ENCODE measurements at places on chromosomes 12 and 14.

GRCh38 chr12:100553936-100554335 is 19.5 kb upstream of the GAS2L3 start:
- no peak for DNase-seq

DNA sequence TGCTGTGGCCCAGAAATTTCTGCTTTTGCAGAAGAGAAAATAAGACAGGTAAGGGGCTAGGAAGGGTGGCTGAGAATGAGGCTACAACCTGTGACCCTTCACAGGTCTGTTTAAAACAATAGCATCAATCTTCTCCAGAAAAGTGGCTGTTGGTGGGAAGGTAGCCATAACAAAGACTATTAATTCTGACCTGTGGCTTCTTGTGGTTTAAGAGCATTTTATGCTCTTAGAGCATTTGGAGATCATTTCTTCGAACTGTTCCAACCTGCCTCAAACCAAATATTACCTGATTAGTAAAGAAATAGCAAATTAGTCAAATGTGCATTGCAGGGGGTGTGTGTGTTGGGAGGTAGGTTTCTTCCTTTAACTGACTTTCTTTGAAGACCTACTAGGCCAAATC is 15.2 kb upstream of the TCP11L2 start:
- no peak for DNase-seq

- no peak for DNase-seq
Measured at GRCh38 chr12:110093631-110094311, 30.4 kb upstream of the IFT81 start.

DNA sequence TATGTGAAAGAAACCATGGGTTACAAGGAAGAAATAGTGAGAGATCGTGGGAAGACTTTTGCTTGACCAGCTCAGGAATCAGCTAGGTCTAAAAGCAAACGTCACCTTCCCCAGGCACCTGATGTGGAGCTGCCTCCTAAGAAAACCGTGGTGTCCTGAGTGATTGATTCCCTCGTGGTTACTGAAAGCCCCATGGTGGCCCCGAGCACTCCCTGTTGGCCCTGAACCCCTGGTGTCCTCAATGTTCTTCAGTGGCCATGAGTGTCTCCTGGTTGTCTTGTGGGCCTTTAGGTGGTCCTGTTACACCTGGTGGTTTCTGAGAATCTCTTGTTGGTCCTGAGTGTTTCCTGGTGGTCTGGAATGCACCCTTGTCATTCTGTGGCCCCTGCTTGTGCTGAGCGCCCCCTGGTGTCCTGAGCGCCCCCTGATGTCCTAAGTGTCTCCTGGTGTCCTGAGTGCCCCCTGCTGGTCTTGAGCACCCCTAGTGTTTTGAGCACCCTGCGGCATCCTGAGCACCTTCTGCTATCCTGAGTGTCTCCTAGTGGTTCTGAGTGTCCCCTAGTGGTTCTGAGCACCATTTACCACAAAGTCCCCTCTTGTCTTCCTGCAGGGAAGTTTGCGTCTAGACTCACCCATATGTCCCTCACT is 518.7 kb downstream of the TMEM121 start:
- DNase-seq, result peak; percentile 80

- no peak for DNase-seq
Measured at GRCh38 chr14:57382283-57382682, 8.1 kb upstream of the NAA30 start.

- DNase-seq, result no peak
Measured at GRCh38 chr14:51167587-51168214, 72.3 kb upstream of the TMX1 start.

DNA sequence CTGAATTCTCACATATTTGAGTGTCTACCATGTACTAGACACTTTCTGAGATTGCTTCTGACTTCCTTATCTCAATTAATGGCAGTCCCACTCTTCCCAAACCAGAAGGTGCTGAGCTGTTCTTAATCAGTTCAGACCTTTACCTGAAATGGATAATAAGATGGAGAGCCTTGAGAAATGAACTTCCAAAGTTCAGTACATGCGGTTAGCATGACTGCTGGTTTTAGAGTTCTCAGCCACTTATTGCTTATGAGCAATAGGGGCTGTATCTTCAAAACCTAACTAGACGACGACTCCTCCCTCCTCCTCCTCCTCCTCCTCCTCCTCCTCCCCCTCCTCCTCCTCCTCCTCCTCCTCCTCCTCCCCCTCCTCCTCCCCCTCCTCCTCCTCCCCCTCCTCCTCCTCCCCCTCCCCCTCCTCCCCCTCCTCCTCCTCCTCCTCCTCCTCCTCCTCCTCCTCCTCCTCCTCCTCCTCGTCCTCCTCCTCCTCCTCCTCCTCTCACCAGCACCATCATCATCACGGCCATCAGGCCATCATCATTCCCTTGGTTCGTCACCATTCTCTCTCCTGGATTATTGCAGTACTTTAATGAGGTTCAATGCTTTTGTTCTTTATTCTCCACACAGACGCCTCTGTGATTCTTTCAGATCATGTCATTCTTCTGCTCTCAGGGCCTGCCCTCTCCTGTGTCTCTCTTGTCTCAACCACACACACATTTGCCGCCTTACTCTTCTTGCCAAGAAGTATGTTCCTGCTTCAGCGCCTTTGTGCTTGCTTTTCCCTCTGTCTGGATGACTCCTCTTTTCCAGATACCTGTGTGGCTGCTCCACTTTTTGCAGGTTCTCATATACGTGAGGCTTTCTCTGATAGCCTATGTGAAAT is 2.7 kb downstream of the PCNX1 start:
- DNase-seq, result no peak

Data from activated T-cell treated with anti-CD3 and anti-CD28 coated beads for 24 hours (primary cell).